WTC11 (cell line): ENCODE measurements at places on chromosomes 4 and X.

- DNase-seq, result no peak
These were observed 12.0 kb upstream of the KDM5C start for GRCh38 chrX:53237056-53237455.

DNA sequence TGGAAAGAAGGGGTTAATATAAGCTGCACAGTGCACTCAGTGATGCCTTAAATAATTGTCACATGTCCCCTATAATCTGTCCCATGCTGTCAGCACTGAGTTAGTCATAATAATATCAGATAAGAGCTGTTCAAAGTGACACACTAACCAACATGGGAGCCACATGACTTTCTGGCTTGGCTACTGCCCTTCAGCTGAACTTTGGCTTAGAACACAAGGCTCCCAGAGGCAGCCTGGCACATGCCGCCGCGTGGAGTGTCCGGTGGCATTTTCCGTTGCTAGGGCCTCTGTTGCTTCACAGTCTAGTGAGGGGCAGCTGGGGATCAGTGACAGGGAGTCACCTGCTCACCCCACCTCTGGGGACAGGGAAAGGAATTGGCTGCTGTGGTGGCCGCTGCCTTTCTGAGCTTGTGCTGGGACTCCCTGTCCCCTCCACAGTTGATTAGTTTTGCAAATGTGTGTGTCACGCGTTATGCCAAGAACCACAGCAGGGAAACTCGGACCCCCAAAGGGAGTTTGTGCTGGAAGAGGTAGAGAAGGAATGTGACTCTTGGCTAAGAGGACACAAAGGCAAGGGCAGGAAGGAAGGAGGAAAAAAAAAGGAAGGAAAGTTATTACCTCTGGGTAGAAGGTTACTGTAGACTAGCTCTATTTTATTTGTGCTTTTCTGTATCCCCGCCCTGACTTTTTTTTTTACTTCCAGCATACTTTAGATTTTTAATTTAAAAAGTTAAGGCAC lies 41.1 kb upstream of the PPARGC1A start:
- no peak for DNase-seq

DNA sequence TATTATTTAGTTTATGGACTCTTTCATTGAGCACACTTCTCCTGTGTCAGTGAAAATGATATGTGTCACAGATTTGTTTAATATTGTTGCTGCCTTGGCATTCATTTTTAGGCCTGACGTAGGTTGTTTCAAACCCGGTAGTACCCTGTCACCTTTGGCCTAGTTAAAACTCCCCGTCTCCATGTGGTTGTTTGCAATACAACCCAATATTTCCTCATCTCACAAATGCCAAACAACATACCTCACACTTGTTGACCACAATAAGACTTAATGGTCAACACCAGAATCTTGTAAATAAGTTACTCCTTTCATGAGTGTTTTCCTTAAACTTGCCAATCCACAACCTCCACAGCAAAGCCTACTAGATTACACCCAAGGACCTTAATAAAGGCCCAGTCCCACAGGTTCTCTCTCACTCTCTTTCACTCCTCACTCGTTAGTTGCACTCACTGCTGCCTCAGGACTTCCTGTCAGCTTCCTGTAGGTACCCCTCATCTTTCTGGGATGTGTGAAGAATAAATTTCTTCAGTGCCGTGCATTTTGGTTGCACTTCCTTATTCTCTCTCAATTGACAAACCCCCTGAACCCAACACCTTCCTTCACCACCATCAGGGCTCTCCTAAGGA lies 31.3 kb downstream of the IL13RA2 start:
- DNase-seq, result no peak

GRCh38 chrX:9650091-9650490 lies 115.6 kb downstream of the GPR143 start:
- no peak for DNase-seq

- DNase-seq, result no peak
These were observed 110.5 kb upstream of the PAK3 start for GRCh38 chrX:110985470-110985869.

DNA sequence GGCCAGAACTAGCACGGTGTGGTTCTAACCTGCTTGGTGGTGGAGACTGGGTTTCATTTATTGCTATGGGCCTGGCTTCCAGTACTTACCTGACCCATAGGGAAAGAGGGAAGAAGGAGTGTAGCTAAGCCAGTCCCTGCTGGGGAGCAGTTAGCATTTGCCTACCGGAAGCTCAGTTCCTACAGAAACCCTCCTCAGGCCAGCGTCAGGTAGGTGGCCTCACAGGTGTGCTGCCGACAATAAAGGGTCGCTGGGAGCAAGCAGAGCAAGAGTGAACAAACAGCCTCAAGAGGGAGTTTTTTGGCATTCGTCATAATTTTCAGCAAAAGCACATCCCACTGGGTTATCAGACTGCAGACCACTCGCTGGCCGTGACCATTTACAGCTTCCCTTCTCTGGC lies 740.6 kb upstream of the TENM3 start:
- no peak for DNase-seq

GRCh38 chr4:105191621-105192210 lies 45.0 kb downstream of the TET2 start:
- no peak for DNase-seq

DNA sequence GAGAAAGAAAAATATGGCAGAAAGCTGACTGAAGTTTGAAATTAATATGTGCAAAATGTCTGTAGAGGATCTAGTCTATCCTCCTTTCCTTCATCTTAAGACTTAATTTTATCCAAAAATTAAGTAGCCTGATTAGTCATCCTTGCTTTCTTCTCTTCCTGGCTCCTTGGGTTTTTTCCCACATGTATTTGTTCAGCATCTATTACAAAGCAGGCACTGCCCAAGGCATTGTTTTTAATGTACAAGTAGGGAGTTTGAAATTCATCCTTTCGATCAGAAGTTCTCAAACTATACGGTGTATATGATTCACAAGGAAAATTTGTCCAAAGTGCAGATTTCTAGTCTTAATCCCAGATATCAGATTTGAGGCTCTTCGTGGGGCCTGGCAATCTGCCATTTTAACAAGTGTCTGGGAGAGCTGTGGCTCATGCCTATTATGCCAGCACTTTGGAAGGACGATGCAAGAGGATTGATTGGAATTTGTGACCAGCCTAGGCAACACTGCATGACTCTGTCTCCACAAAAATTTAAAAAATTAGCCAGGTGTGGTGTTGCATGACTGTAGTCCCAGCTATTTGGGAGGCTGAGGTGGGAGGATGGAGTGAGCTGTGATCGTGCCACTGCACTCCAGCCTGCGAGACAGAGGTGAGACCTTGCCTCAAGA lies 19.4 kb upstream of the YTHDC1 start:
- no peak for DNase-seq

- DNase-seq, result no peak
These were observed 139.9 kb downstream of the NDST3 start for GRCh38 chr4:118173956-118174725.

- DNase-seq, result no peak
These were observed 298.9 kb downstream of the PDGFC start for GRCh38 chr4:156672492-156673305.

- no peak for DNase-seq
These were observed 319.3 kb upstream of the PPARGC1A start for GRCh38 chr4:24209131-24209530.

DNA sequence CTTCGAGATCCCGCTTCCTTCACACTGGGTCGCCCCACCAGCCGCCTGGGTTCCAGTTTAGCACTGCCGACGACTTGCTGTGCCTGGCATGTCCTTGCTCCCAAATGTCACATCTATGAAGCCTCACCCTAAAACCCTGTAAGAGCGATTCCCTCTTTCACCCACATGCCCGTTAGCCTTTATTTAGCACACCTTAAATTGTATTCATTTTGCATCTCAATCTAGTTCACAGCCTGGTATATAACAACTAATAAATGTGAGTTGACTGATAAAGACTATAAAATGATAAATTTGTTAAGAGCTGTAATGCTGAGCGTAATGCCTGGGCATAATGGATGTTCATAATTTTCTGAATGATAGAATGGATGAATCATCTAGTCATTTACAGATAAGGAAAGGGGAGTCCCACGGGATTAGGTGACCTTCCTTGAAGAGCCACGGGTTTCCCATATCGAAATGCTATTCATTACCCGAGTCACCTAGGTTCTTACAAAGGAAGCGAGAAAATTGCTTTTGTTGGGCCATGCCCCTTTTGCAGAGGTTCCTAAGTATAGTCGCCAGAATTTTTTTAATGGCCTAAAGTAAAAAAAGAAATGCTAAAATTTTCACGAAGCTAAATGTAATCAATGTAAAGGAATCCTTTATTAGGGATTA lies 1.1 kb upstream of the AP1S2 start:
- DNase-seq, result no peak
